ENCODE measurements at places on chromosomes 7 and 10.

GRCh38 chr10:73979809-73980433 lies 18.0 kb upstream of the VCL start:
- DNase-seq: no peak

GRCh38 chr7:138746073-138746472 lies 44.9 kb upstream of the SVOPL start:
- no peak for DNase-seq

- DNase-seq: no peak
Measured at GRCh38 chr10:63671317-63671937, 150.2 kb downstream of the REEP3 start.

GRCh38 chr10:124612611-124613498 lies 131.3 kb downstream of the FAM53B start:
- DNase-seq: peak; percentile 44

- DNase-seq: no peak
Measured at GRCh38 chr10:1465418-1465911, 271.9 kb downstream of the ADARB2 start.

DNA sequence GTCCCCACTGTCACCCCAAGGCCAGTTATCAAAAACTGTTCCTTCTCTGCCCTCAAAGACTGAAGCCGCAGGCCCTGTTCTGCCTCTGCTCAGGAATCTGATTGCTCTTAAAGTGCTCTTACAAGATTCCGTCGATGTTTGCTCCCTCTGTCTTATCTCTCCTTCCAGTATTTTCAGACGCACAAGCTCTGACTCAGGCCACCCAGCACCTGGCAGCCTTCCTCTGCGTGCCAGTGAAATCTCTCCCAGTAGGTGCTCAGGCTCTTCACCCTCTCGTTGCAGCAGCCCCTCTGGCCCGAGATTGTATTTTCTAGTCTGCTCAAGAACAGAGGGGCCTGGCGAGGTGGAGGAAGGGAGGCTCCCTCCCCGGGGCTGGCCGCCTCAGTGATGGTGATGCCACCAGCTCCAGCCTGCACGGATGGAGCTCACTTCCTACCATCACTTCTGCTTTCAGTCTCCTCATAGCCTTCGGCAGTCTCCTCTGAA lies 276.2 kb downstream of the USP6NL start:
- DNase-seq: no peak

DNA sequence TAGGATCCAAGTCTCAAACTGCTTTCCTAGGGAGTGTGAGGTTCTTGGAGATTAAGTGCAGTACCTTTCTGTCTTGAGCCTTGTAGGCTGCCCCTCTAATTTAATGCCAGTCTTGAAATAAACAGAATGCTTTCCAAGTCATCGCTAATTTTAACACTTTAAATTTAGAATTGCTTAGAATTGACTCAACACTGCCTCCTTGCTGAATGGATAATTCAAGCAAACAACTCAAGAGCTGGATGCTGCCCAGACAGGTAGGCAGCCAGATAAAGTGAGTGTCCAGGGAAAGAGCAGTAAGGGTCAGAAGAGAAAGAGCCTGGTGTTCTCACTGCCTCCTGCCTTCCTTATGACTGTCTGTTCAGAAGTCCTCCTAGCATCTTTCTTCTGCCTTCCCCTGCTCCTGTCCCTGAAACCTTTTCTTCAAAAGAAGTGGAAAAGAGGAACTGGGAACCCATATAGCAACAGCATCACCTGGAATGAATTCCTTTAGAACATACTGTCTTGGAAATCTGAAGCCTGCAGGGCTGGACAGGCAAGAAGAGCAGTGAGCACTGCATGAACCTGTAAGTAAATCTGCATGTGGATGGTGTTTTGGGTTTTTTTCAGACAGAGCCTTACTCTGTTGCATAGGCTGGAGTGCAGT lies 3.1 kb upstream of the GOT1 start:
- DNase-seq: no peak

- DNase-seq: no peak
Measured at GRCh38 chr10:57506414-57507094, 761.1 kb downstream of the IPMK start.

DNA sequence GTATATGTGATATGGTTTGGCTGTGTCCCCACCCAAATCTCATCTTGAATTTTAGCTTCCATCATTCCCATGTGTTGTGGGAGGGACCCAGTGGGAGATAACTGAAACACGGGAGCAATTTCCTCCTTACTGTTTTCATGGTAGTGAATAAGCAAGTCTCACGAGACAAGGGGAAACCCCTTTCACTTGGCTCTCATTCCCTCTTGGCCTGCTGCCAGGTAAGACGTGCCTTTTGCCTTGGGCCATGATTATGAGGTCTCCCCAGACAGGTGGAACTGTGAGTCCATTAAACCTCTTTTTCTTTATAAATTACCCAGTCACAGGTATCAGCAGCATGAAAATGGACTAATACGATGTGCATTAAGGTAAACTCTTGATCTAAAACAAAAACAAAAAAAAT lies 357.1 kb upstream of the AOAH start:
- no peak for DNase-seq

GRCh38 chr10:49297818-49298670 lies 926 bp upstream of the C10orf71 start:
- no peak for DNase-seq

- no peak for DNase-seq
Measured at GRCh38 chr10:94075506-94075905, 81.8 kb downstream of the PLCE1 start.

DNA sequence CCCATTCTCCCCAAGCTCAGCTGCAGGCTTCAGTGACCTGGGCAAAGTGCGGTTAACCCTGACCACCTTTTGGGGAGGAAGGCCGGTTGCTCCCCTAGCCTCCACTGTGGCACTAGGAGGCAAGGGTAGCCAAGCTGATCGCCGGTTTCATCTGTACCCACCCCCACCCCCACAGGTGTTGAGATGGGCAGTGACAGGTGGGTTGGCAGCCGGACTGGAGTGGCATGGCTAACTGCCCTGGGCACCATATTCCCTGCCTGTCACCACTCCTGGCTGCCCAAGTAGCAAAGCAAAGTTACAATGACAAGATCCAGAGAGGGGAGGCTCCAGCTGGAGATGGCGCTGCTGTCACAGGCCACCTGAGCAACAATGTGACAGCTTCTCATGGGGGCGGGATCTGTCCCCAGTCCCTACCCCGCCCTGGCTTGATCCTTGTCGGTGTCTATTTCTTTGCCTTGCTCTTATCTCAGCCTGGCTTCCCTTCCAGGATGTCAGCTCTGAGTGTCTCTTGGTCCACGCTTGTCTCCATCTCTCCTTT lies 27.0 kb upstream of the BMS1 start:
- no peak for DNase-seq

GRCh38 chr7:27906385-27907091 lies 166.6 kb downstream of the TAX1BP1 start:
- DNase-seq: no peak

DNA sequence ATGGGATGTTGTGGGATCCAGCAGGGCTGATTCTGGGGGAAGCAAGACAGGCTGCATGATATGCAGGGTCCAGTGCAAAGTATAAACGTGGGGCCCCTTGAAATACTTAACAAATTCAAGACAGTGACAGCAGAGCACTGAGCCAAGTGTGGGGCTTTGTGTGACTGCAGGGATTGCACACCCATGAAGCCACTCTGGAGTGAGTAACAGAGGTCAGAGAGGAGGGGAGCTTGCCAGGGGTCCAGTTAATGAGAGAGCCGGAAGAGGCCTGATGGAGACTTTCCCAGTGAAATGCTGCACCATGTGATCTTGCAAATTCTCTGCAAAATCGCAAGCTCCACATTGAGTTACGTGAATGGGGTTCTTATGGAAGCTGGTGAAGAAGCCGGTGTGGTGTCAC lies 5.6 kb downstream of the NPVF start:
- no peak for DNase-seq

- no peak for DNase-seq
Measured at GRCh38 chr7:45203936-45204445, 46.4 kb downstream of the RAMP3 start.

- no peak for DNase-seq
Measured at GRCh38 chr7:86949052-86949778, 110.2 kb downstream of the ELAPOR2 start.

DNA sequence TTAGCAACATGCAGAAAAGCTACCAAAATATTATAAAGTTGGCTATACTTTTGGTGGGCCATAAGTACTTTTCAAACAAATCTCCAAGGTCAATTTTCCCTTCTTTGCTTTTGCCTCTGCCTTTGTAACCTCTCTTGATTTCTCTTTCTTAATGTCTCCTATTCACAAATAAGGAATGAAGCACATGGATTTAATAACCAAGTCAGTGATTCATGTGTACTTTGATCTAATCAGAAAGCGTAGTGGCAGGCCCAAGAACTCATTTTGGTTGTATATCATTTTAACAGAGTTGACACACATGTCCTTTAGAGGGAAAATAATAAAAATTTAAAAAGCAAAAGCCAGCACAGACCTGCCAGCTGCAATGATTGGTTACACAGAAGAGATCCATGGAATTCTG lies 93.7 kb downstream of the FZD1 start:
- no peak for DNase-seq

DNA sequence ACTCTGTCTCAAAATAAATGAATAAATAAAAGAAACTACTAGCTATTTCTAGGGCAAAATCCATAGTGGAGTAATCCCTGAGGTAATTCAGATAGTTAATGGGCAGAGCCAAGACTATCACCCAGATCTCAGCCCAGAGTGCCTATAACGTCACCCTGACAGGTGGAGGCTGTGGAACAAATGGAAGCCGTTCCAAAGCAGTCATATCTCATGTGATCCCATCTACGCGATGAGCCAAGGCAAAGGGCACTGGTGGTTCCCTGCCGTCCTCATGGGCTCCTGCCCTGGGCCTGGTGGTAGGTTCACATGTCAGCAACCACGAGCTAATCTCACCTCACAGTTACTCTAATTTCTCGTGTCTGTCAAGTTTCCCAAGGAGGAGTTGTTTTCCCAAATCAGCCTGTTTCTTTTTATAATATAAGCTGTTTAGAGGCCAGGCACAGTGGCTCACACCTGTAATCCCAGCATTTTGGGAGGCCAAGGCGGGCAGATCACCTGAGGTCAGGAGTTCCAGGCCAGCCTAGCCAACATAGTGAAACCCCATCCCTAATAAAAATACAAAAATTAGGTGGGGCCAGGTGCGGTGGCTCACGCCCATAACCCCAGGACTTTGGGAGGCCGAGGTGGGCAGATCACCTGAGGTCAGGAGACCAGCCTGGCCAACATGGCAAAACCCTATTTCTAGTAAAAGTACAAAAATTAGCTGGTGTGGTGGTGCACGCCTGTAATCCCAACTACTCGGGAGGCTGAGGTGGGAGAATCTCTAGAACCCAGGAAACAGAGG lies 22.5 kb upstream of the ASCC1 start:
- no peak for DNase-seq

- no peak for DNase-seq
Measured at GRCh38 chr10:117360994-117361667, 14.1 kb downstream of the PDZD8 start.

Measured in CD4-positive, alpha-beta T cell treated with Interleukin-10 for 1 hour (primary cell).